ENCODE measurements at places on chromosomes 4 and X. TPM values are rescaled to one million over a fixed set of nuclear protein-coding genes. Genes with fewer than 3 reads are reported as not detected.

GRCh38 chr4:185201977-185202962 lies 1.5 kb downstream of the CFAP97 start:
- no peak overlapping the region for H3K4me3 ChIP-seq
- no peaks in the 10 kb centered on the region for H3K36me3 ChIP-seq
- peak; percentile 60 for DNase-seq

DNA sequence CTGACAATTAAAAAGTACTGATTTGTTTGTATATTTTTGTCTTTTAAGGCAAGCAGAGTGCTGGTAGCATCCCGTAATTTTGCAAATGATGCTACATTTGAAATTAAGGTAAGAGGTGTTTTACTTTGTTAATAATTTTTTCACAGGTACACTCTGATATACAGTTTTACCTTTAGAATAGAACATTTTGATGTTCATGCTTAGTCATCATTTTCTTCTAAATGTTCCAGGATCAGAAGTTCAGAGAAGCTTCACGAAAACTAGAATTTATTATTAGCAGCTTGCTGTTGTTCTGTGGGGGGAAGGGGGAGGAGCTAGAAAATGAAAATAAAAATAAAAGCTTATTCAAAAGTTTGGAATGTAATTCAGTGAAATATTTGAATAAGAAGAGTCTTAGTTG lies 5.5 kb downstream of the PDHA1 start:
- H3K36me3 ChIP-seq: peaks cover 15% of the 10 kb centered on the region
- peaks cover 6% of the 10 kb centered on the region for H3K4me1 ChIP-seq
- no peaks in the 10 kb centered on the region for H3K27me3 ChIP-seq
- H3K27ac ChIP-seq: no peak overlapping the region
- no peak for DNase-seq
- no peak overlapping the region for H3K4me3 ChIP-seq

- DNase-seq: no peak
- H3K27ac ChIP-seq: no peak overlapping the region
- no peak overlapping the region for H3K4me3 ChIP-seq
- no peaks in the 10 kb centered on the region for H3K36me3 ChIP-seq
- no peaks in the 10 kb centered on the region for H3K27me3 ChIP-seq
Observed at GRCh38 chr4:94856030-94856429, 98.3 kb downstream of the BMPR1B start.

Gene ARHGAP24
- 66.1 TPM for total RNA-seq

Gene TCEAL5
- 2.9 TPM for total RNA-seq

All from muscle of leg (tissue), 16 donors.